ENCODE measurements at places on chromosomes 4 and X. TPM values are rescaled to one million over a fixed set of nuclear protein-coding genes. Genes with fewer than 3 reads are reported as not detected.

Gene CTSO
- 5.7 TPM for total RNA-seq

Gene TMEM35A
- 74.0 TPM for total RNA-seq

Gene RTL3
- total RNA-seq: not detected

Gene FABP2
- not detected for total RNA-seq

Gene PF4V1
- total RNA-seq: not detected

Gene ATG4A
- 5.9 TPM for total RNA-seq
